MG63 (cell line): ENCODE measurements at places on chromosomes 11 and 22.

DNA sequence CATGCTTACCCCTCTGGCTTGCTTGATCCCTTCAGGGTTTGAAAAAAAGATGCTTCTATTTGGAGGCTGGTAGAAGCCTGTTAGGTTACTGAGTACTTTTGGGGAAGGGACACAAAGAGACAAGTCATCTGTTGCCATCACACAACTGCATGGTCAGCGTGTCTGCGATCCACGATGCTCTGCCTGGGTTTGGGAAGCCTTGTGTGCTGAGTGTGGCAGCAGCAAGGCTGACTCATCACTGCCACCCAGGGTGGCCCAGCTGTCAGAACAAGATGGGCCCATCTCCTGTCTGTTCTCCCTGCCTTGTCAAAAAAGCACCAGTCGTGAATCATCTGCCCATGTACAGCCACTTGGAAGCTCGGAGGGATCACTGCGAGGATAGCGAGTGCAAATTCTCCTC is 26.2 kb downstream of the UBASH3B start:
- peak; percentile 52 for DNase-seq

DNA sequence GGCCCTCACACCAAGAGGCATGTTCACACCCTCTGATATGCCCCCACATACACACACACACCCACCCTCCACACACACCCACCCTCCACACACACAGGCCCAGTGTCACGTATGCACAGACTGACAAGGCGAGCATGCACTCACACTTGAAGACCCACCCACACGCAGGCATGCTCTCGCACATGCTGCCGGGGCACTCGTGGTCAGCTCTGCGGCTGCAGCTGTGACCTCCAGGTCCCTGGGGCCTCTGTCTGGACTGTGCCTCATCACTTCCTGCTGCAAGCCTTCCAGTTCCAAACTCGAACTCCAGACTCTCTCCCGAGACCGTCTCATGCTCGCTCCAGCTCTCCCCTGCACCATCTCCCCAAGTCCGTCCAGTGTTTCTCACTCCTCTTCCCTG is 9.5 kb downstream of the DCHS1 start:
- DNase-seq: no peak

GRCh38 chr22:50205781-50206569 is 5.2 kb downstream of the SELENOO start:
- no peak for DNase-seq

GRCh38 chr22:21038405-21038804 is 6.0 kb upstream of the SLC7A4 start:
- DNase-seq: no peak

DNA sequence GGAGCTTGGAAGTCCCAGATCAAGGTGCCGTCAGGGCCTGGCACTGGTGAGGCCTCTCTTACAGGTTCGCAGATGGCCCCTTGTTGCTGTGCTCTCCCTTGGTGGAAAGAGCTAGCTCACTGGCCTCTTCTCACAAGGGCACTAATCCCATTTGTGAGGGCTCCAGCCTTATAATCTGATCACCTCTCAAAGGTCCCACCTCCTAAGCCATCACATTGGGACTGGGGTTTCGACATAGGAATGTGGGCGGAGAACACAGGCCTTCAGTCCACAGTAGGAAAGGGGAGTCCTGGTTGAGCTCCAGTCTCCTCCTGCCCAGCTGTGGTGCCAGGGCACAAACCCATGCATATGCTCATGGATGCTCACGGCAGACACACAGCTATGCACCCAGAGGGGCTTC is 14.0 kb upstream of the LRRC32 start:
- no peak for DNase-seq

GRCh38 chr11:44159848-44160721 is 64.6 kb downstream of the EXT2 start:
- no peak for DNase-seq

- DNase-seq: no peak
These were observed 60.4 kb downstream of the SERGEF start for GRCh38 chr11:17952487-17952886.

- no peak for DNase-seq
These were observed 198.7 kb upstream of the MTMR2 start for GRCh38 chr11:96122601-96123074.

- no peak for DNase-seq
These were observed 1.2 kb downstream of the SYVN1 start for GRCh38 chr11:65132988-65133700.

- DNase-seq: no peak
These were observed 8.6 kb downstream of the DNHD1 start for GRCh38 chr11:6505577-6506240.

GRCh38 chr11:66142370-66143263 is 72.5 kb downstream of the PACS1 start:
- no peak for DNase-seq

DNA sequence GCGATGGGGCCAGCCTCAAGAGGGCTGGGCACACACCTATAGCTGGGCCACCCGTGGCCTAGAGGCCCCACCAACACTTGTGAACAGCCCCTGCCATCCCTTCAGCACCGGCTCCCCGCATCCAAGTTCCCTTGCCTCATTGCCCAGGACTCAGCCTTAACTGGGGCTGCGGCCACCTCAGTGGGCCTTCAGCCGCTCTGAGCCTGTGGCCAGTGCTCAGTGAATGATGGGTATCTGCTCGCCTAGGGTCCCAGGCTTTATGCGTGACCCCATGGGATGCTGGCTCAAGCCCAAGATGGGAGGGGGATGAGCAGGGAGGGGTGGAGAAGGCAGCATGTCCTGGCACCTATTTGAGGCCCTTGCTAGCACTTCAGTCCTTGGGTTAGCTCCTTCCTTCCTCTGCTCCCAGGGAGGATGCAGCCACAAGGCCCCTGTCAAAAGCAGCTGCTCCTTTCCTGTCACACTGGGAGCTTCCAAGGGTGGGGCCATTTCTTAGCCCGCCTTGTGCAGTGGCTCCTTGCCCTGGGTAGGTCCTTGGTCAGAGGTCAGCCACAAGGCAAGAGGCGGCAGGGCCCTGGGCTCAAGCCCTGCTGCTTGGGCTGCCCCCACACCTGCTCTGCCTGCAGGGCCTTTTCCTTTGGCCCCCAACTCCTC is 31.8 kb downstream of the GNAZ start:
- no peak for DNase-seq

DNA sequence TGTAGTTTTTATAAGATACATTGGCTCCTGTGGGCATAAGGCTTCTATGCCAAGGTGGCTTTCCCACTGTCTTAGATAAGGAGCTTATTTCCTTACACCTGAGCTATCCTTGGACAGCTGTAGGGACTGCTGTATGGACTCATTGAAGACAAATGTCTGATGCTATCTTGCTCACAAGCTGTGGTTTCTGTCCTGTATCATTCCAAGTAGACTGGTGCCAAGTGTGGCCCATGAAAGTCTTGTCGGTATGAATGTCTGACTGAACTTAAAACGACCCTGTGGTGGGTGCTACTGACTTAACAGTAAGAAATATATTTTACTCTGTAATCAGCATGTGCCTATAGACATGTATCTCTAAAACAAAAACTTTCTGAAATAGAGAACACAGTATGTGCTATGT is 45.0 kb downstream of the LARGE2 start:
- no peak for DNase-seq

DNA sequence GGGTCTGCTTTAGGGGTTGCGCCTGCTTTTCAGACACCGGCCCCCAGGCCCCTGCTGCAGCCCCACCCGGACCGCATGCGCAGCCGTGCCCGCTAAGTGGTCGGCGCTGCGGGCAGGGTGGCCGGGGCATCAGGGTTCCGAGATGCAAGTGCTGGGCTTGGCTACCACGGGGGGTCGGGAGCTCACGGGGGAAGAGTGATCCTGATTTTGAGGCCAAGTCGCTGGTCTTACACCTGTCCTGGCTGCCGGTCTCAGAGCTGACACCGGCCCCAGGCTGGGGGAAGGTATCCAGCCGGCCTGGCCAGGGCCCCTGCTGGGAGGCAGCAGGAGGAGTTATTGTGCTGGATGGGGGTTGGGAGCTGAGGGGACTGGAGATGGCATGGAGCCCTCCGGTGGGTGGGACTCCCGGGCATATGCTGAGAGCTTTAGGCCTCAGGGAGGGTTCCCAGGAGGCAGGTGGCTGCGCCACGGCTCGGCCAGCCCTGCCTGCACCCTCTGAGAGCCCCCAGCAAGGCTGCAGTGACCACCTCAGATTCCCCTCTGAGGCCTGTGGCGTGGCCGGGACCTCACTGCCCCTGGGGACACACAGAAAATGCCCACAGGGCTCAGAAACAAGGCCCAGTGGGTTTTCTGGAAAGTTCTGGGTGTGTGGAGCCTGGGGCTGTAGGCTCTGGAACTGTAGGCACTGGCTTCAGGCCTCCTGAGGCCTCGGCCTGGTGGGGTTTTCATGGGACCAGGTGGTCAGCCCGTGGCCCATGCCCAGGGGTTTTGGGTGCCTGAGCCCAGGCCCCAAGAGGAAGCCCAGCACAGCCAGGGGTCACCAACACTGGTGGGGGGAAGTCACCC is 4.4 kb upstream of the MUC5AC start:
- DNase-seq: peak; percentile 64

- no peak for DNase-seq
These were observed 219.7 kb downstream of the BARX2 start for GRCh38 chr11:129595038-129595962.

- DNase-seq: no peak
These were observed 4.8 kb downstream of the ROBO4 start for GRCh38 chr11:124892750-124893454.

- no peak for DNase-seq
These were observed 36.3 kb upstream of the CBX7 start for GRCh38 chr22:39188809-39189208.

- no peak for DNase-seq
These were observed 158.5 kb upstream of the SORL1-AS1 start for GRCh38 chr11:121611242-121611641.

- peak; percentile 21 for DNase-seq
These were observed 30.0 kb upstream of the MMP7 start for GRCh38 chr11:102560555-102561011.

- DNase-seq: peak; percentile 60
These were observed 20.6 kb downstream of the ADM start for GRCh38 chr11:10325277-10326011.

DNA sequence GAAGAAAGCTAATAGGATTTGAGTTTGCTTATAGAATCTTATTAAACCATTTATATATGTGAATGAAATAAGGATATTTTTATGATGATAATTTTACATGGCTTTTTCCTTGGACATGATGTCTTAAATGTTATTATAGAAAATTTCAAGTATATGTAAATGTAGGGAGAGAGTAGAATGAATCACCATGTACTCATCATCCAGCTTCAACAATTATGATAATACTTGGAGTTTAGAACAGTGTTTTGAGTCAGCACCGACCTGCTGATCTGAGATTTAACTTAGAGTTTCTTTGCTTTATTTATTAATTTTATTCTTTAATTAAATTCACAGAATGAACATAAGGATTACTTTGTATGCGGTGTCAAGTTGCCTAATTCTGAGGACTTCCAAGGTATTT is 193.5 kb downstream of the UVRAG start:
- no peak for DNase-seq

- DNase-seq: no peak
These were observed 12.2 kb upstream of the DCHS1 start for GRCh38 chr11:6667733-6668374.

DNA sequence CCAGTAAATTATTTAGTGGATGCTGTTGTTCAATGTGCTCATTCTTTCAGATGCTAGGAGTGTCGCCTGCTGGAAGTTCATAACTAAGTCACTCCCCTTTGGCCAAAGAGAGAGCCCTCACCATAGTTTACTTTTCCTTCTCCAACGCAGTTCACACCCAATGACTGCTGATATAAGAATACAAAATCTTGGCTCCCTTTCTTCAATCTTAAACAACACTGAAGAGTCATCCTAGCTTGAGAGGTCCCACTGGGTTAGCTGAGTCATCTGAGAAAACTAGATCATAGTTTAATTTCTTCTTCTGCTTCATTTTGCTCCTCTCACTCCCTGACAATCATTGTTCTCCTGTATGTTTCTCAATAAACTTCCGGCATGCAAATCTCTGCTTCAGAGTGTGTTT is 5.4 kb upstream of the OR52L1 start:
- peak; percentile 9 for DNase-seq

DNA sequence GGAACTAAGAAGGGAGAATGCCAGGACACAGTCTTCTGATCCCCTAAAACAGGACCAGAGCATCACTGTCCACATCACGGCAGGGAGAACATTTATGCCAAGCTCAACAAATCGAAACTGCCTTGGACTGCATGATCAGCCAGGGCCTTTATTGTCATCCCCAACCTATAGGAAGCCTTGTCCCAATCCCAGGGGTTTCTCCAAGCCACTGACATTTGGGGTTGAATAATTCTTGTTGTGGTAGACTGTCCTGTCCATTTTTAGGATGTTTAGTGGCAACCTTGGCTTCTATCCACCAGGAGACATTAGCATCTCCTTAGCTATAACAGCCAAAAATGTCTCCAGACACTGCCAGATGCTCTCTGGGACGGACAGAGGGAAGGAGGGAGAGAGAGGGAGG is 37.1 kb downstream of the RPL27A start:
- no peak for DNase-seq

DNA sequence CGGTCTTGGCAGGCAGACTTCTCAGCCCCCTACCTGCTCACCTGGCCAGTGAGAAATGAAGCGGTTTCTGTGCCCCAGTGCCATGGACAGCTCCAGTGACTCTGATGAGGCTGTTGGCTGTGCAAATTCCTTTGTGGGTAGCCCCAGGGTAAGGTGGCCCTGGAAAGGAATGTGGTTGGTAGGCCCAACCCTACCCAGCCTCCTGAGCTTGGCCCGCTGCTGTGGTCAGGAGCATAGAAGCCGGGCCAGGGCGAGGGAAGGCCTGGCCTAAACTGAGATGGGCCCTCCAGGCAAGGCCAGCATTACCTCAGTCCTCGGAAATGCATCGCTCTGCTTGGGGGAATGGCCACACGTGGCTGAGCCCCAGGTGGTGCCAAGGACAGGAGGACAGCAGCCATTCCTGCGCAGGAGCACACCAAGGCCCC is 16.9 kb downstream of the DAGLA start:
- DNase-seq: peak; percentile 36

DNA sequence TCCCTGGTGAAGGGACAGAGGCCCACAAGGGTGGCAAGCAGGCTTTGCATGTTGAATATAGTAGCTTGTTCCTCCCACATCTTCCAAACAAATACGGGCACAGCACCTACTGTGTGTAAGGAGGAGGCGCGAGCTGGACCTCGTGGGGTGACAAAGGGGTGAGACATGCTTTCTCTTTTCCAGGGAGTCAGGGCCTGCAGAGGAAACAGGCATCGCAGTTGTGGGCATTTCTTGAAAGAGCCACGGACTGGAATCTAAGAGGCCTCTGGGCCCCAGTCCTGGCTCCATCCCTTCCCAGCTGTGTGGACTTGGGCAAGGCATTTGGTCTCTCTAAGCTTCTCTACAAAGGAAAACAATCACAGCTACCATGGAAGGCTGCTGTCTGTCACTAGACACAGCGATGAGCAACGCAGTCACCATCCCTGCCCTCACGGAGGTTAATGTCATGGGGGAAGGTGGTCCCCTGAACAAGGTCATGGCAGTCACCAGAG is 13.0 kb upstream of the CDC42EP1 start:
- DNase-seq: no peak

- no peak for DNase-seq
These were observed 373.3 kb upstream of the CCDC90B start for GRCh38 chr11:83659466-83659865.

- no peak for DNase-seq
These were observed 111.3 kb upstream of the PAX6 start for GRCh38 chr11:31922450-31922849.

- DNase-seq: no peak
These were observed 154.8 kb downstream of the ENTHD1 start for GRCh38 chr22:39738746-39739145.
